H9 (cell line): ENCODE measurements at places on chromosomes 7 and 10.

DNA sequence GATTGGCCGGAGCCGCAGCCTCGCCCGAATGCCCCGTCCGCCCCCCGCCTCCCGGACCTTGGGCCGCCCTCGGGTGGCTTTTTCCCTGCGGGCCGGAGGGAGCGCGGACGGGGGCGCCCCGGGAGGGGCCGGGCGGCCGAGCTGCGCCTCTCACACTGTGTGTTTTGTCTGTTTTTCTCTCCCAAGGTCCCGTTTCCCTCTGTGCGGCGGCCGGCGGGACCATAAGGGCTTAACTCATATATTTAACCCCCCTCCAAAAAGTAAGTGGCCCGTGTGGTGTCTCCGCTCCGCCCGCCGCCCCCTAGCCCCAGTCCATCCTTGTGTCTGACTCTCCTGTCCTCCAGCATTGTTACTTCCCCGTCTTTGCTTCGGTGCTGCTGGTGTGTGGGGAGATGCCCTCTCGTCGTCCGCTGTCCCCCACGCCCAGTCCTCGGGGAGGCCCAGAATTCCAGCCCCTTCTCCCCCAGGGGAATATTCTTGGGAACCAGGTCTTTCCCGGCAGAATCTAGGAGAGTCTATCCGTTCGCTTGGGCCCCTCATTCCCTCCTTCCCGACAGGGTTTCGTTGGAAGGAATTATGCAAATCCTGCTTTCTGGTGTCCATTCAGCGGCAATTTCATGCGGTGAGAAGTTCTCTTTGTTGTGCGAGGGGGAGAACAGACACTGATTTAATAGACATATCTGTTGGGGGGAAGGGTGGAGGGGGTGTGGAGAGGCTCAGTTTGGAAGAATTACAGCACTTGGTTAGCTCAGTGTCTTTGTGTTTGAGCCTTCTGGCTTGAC is 1.3 kb downstream of the LCOR start:
- DNase-seq, result peak; percentile 41

- no peak for DNase-seq
Observed at GRCh38 chr7:157710396-157710795, 373.6 kb downstream of the DNAJB6 start.

- DNase-seq, result no peak
Observed at GRCh38 chr10:70540789-70541360, 61.7 kb downstream of the PRF1 start.

GRCh38 chr7:137960020-137960419 is 41.9 kb downstream of the CREB3L2 start:
- DNase-seq, result no peak

DNA sequence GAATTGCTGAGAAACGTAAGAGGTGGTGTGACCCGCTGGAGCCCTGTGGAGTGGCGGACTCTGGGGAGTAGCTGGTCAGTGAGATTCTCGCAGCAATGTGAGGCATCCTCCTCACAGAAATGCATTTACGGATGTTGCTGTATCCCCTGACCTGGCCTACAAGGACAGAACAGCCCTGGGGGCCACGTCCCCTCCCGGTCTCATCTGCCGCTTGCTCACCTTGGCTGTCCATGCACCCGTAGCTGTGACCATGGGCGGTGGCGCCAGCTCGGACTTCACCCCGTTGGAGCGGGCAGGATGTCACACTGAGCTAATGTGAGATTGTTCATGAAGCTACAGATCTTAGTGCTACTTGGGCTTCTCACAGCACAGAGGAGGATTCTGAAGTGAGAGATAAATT is 193.8 kb downstream of the EBF3 start:
- DNase-seq, result peak; percentile 18

- DNase-seq, result no peak
Observed at GRCh38 chr10:122995936-122996335, 12.7 kb downstream of the IKZF5 start.

- no peak for DNase-seq
Observed at GRCh38 chr10:105197598-105198364, 556.7 kb downstream of the SORCS3 start.

GRCh38 chr7:29116361-29117200 is 29.8 kb downstream of the CPVL start:
- DNase-seq, result no peak

DNA sequence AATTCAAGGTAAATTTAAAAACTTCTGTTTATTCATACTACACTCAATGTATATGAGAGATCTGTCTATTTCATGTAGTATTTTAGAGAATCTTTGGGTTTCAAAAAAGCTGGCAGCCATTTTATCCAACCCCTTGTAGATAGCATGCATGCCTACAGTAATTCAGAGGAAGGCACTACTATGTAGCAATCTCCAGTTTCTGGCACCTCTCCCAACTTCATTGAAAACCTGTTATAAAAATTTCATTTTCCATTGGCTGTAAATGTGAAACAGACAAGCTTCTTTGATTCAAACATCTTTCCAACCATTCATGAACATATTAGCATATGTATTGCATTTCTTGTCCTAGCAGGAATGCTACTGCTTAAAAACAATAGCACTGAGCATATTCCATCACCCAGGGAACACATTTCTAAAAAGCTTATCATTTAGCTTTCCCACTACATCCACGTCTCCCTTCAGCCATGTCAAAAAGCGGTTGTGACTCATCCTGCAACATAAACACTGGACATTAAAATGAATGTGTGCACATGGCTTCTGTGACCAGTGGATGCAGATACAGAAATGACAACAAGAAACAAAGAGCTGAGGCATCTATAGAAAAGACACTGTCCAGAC is 330.4 kb upstream of the AOAH start:
- DNase-seq, result no peak

- no peak for DNase-seq
Observed at GRCh38 chr10:1190052-1190395, 133.8 kb downstream of the WDR37 start.
